ENCODE measurements at places on chromosomes 1 and 21.

DNA sequence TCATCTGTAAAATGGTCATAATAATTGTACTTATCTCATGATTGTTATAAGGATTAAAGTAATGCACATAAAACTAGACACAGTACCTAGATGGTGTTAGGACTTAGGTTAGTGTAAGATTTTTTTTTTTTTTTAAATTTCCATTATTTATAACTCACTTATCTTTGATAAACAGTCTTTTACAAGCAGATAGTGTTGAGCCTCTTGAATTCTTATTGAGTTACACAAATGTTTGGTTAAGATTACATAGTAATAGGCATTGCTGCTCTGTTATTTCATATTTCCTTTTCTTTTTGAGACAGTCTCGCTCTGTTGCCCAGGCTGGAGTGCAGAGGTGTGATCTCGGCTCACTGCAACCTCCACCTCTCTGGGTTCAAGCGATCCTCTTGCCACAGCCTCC, 15.4 kb downstream of the MRPS6 start:
- no peak for DNase-seq

DNA sequence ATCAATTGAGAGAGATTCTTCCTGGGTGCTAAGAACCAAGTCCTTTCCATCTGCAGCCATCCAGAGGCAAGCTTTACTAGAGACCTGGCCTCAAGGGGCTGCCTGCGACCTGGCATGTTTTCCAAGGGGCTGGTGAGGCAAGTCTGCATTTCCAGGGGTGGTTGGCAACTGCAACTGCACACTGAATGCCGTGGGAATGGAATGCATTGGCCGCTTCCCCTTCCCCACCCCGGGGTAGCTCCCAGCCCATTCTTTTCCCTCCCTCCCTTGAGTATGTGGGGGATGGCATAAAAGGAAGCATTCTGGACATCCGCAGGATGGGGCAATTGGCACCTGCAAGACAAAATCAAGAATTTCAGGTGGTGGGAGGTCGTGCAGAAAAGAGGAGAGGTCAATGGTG, 155.1 kb downstream of the IGSF21 start:
- no peak for DNase-seq

GRCh38 chr1:47231301-47232186, 481 bp downstream of the TAL1 start:
- DNase-seq = no peak

GRCh38 chr1:12148160-12148957, 18.4 kb upstream of the TNFRSF1B start:
- DNase-seq = no peak

DNA sequence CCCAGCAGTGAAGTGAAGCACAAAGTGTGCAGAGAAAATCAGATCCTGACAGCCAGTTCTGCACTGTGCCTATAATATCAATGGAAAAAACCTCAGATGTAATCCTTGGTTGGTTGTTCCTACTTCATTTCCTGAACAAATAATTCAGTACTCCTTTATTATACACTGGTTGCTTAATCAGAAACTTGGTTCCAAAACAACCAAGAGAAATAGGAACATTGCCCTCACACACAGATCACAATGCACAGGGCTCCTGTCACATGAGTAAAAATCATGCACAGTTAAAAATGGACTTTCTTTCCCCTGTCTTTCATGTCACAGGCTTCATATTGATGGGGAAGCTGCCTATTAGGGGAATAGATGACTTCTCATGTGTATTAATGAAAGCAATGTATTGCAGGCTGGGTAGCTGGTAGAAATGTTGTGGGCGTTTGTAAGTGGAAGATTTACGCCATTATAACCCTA, 9.7 kb downstream of the DNASE2B start:
- no peak for DNase-seq

DNA sequence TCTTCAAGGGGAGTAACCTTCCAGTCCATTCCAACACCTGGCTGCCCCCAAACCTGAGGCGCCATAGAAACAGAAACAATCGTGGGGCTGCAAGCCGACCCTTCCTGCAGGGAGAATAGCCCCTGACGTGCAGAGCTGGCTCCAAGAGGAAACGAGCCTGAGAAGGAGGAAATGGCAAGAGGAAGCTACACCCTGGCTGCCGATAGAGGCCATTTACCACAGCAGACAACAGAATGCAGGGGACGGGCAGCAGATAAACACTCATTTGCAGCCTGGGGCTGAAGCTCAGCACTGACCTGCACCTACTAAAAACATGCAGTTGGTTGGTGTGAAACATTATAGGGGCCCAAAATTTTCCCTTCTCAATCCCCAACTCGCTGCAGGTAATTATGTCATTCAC, 8.7 kb upstream of the TDRD10 start:
- DNase-seq = no peak

- DNase-seq = no peak
Observed at GRCh38 chr21:46157396-46157986, 2.1 kb upstream of the FTCD start.

GRCh38 chr1:7899741-7900140, 40.9 kb downstream of the TNFRSF9 start:
- no peak for DNase-seq

- DNase-seq = no peak
Observed at GRCh38 chr1:98373056-98373455, 288.5 kb upstream of the SNX7 start.

- no peak for DNase-seq
Observed at GRCh38 chr1:41448821-41449220, 35.7 kb downstream of the EDN2 start.

- no peak for DNase-seq
Observed at GRCh38 chr1:165738794-165739193, 29.9 kb downstream of the TMCO1 start.

GRCh38 chr21:33069994-33070743, at the start of gene OLIG1:
Gene OLIG1 (plus strand): TSS chr21:33070141. CDS start chr21:33070247, 106 bp downstream.
- DNase-seq = no peak

GRCh38 chr1:230702934-230703678, 10.8 kb downstream of the AGT start:
- no peak for DNase-seq

- DNase-seq = no peak
Observed at GRCh38 chr1:68228851-68229250, 3.5 kb downstream of the WLS start.

- no peak for DNase-seq
Observed at GRCh38 chr1:98458511-98459485, 202.7 kb upstream of the SNX7 start.

DNA sequence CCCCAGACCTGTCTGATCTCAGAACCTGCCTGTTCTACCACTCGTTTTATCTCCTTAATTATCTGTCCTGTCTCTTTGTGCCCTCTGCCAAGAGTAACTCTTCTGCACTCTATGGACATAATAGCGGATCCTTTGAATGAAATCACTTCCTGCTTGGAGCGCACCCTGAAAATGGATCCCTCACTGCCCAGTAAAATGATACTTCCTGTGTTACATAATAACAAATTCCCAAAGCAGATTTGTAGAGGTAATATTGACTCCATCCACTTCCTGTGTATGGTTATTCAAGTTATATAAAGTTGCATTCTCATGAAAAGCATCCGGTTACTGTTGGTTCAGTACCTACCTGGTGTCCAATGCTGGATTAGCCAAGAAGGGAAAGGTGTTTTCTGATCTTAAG, 246.0 kb downstream of the TRABD2B start:
- DNase-seq = no peak

DNA sequence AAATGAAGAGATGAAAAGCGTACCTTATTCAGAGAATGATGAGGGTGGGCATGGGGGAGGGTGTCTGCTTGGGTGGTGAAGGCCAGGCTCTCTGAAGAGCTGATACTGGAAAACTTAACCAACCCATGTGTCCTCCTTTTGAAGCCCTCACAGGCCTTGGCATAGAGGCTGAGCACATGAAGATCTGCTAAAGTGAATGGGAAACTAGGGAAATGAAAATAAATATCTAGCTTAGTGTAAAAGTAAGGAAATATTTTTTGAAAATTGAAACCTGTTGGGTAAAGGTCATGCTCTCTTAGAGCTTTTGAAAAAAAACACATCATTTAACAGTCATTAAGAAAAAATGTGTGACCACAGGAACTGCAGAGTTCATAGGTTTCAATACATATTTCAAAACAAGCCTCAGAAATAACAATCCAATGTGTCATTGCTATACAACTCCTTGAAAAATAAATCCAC, 40.5 kb upstream of the RALGPS2 start:
- no peak for DNase-seq

- DNase-seq = no peak
Observed at GRCh38 chr1:151579436-151580225, 32.2 kb upstream of the SNX27 start.

- no peak for DNase-seq
Observed at GRCh38 chr1:224300346-224300745, 29.6 kb downstream of the NVL start.

DNA sequence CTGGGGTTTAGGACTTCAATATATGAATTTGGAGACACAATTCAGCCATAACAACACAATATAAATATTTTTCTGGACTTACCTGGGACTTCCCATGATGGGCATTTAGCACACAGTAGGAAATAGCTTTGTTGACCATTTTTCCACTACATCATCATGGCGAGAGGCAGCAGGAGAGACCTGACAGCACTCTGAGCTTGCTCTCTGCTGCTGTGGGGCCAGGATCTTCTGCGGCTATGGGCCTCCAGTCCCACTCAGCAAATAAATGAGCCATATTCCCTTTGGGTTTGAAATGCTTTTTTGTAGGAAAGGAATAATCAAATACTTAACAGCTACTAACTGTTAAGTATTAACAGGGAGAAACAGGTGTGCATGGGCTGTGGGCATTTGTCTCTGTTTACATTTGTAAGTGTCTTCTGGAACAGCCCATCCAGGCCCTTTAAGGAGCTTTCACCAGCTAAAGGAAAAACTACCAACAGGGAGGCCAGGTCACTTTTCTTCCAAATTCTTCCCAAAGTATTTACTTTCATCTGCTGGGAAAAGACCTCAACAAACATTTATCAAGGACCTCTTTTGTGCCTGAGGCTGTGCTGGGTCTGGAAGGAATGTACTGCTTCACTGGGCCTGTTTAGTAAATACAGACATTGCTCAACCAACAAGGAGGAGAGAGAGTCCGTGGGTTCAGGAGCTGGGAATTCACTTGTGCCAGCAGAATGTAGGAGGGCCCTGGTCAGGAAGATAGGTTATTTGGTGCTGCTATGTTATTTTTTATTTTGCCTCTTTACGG, 133.2 kb downstream of the LRIG2 start:
- DNase-seq = no peak

DNA sequence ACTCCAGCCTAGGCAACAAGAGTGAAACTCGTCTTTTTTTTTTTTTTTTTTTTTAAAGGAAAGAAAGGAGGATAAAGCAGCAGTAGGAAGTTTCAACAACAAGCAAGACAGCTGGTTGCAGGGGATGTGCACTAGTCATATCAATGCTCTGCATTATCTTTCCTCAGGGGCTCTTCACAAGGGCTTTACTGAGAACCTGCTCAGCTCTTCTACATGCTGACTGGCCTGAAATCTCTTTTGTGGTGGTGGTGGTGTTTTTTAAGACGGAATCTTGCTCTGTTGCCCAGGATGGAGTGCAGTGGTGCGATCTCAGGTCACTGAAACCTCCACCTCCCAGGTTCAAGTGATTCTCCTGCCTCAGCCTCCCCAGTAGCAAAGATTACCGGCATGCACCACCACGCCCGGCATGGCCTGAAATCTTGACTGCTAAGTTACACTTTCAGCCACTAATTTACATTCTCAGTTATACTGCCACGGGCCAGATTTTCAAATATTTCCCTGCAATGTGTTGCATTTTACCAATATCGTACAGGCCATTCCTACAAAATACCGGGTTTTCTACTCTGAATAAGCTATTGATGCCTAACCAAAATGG, 68.0 kb downstream of the PUM1 start:
- DNase-seq = no peak

GRCh38 chr1:67347688-67348472, 40.2 kb downstream of the IL12RB2 start:
- no peak for DNase-seq

DNA sequence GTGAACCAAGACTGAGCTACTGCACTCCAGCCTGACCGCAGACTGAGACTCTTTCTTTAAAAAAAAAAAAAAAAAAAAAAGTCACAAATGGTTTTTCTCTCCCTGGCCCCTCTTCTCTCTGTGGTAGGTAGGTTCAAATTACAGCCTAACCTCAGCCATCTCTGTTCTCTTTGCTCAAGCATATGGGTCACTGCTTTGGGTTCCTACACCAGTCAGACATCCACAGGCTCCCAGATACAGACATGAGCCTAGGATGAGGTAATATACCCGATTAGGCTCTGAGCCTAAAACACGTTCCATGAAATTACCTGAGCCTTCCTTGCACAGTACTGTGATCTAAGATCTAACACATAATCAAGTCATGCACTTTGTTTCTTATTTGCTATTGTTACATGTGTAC, 90.5 kb upstream of the JAK1 start:
- no peak for DNase-seq

DNA sequence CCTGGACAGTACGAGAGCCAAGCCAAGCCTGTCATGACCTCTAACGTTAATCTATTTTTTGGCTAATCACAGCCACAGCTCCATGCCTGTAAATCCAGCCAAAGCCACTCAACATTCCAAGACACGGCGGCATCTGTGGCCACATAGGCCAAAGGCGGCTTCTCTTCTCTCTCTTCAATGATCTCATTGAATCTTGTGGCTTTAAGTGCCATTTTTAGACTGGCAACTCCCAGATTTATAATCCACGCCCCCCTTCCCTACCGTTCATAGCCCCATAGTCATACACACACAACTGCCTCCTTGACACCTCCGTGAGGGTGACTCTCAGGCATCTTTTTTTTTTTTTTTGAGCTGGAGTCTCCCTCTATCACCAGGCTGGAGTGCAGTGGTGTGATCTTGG, 5.7 kb upstream of the SELENON start:
- DNase-seq = no peak

GRCh38 chr21:25031750-25032149, 575.5 kb downstream of the MRPL39 start:
- DNase-seq = no peak

DNA sequence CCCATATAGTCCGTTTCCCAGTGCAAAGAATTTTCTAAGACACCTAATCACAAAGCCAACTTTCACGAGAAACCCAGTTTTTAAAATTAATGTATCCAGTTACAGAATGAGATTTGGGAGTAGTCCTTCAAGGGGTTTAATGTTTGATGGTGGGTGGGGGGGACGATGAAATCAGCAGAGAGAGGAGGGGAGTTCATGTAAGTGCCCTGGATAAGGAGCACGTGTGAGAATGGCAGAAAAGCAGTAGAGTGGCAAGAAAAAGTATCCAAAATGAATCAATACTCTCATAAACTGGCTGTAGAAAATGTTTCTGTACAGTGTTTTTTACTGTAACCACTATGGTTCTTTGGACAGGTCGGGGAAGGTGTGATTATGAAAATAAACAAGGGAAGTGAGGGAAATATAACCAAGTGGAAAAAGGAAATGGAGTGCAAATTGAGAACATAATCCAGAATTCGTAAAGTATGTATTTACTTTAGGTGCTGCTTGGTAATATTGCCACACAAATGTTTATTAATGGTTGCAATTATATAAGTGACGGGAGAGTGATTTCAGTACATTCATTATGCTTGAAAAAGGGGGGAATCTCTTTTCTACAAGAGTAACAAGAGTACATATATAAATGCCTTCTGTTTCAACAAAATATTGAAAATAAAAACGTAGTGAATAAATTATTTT, 118.7 kb upstream of the RRP15 start:
- DNase-seq = no peak

Measured in central memory CD8-positive, alpha-beta T cell (primary cell).